ENCODE measurements at places on chromosomes 2 and 18.

DNA sequence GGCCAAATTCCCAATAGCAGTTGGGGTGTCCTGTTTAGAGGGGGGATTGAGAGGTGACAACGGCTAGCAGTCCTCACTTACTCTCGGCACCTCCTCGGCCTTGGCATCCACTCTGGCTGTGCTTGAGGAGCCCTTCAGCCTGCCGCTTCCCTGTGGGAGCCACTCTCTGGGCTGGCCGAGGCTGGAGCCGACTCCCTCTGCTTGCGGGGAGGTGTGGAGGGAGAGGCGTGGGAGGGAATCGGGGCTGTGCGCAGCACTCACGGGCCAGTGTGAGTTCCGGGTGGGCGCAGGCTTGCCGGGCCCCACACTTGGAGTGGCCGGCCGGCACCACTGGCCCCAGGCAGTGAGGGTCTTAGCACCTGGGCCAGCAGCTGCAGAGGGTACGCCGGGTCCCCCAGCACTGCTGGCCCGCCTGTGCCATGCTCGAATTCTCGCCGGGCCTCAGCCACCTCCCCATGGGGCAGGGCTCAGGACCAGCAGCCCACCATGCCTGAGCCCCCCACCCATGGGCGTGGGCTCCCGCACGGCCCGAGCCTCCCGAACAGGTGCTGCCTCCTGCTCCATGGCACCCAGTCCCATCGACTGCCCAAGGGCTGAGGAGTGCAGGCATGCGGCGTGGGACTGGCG is 705.9 kb upstream of the ZNF804A start:
- no peak for DNase-seq

- peak; percentile 76 for DNase-seq
Measured at GRCh38 chr2:236180831-236181453, 12.8 kb upstream of the GBX2 start.

- no peak for DNase-seq
Measured at GRCh38 chr18:56186319-56186718, 452.1 kb downstream of the TXNL1 start.

DNA sequence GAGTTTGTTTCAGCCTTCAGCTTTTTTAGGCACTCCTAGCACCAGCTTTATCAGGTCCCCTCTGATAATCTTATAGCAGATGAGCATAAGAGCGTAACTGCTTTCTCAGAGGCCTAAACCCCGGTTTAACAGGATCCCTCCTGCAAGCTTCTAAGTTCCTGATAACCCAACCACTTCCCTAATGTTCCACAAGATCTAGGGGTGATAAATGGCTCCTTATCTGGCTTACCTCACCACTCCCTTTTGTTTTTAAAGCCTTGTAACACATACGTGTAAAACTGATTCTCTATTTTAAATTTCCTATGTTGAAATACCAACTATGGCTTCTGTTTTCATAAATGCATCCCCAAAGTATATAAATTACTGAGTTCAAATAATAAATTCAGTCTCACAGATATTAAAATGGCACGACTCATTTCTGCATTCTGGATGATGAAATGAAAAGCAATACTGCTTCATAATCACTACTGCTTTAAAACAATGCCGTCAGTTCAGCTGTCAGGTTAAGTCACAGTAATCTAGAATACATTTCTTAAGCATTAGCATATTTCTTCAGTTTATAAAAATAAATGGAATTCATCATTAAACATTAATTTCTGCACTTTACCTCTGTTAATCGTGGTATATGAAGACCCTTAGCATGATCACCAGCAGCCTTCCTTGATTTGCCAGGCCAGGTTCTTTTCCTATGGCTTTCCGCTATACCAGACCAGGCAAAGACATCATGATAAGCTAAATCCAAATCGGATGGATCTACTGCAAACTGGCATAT is 126.3 kb downstream of the C2orf74 start:
- no peak for DNase-seq

- no peak for DNase-seq
Measured at GRCh38 chr2:120596191-120596811, 139.4 kb upstream of the GLI2 start.

GRCh38 chr18:45439851-45440645 is 175.2 kb upstream of the SLC14A2 start:
- DNase-seq, result no peak

DNA sequence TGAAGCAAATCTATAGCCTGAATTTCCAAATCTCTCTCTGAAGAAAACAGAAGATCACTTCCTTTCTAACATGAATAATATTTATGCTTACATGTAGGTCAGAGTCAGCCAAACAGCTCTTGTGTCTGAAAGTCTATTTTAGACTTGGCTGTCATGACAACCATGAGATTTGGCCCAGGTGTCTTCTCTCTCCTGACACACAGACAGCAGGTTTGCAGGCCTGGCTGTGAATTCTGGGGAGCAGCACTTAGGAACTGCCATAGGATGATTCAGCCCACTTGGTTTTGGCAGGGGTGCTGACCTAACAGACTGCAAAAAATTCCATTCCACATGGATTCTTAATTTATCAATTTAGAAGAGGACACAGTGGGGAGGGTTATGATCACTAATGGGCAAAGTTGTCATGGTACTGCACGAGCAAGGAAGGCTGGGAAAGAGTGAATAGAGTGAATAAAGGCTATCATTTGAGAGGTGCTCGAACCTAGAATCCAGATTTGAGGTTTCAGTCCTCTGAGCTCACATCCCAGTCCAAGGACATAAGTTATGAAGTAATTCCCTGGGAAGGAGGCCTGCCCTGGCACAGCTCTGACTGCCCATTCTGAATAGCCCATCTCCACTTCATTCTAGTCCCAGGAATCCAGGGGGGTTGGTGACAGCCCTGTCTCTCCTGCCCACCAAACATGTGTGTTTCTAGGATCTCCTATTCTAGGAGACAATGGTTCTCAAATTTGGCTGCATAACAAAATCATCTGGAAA is 453.9 kb upstream of the TRIB2 start:
- DNase-seq, result no peak

DNA sequence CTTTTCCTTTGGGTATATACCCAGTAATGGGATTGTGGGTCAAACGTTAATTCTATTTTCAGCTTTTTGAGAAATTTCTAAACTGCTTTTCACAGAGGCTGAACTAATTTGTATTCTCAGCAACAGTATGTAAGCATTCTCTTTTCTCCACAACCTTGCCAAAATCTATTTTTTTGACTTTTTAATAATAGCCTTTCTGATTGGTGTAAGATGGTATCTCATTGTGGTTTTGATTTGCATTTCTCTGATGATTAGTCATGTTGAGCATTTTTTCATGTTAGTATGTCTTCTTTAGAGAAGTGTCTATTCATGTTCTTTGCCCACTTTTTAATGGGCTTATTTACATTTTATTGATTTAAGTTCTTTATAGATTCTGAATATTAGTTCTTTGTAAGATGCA is 145.5 kb downstream of the TRABD2A start:
- no peak for DNase-seq

GRCh38 chr2:199144546-199144945 is 313.2 kb downstream of the SATB2 start:
- no peak for DNase-seq

All from GM20000 (cell line).